ENCODE measurements at places on chromosomes 16 and 17.

- no peak for DNase-seq
These were observed 1.8 kb downstream of the CLEC3A start for GRCh38 chr16:78024159-78024558.

DNA sequence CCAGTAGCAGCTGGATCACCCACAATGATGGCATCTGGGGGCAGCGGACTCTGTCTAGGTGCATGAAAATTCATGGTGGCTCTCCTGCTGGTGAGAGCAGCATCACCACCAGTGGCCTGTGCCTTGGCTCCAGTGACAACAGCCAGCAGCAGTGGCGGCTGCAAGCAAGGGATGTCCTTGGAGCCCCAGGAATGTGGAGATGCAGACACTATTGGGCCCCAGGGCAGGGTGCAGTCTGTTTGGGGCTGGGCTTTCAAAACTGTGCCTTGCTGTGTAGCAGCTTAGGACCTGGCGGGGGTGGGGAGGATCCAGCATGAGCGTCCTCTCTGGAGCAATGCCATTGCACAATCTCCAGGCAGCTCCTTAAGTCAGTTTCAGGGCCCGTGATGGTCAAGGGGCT is 199.7 kb downstream of the CHD9NB start:
- DNase-seq = no peak

DNA sequence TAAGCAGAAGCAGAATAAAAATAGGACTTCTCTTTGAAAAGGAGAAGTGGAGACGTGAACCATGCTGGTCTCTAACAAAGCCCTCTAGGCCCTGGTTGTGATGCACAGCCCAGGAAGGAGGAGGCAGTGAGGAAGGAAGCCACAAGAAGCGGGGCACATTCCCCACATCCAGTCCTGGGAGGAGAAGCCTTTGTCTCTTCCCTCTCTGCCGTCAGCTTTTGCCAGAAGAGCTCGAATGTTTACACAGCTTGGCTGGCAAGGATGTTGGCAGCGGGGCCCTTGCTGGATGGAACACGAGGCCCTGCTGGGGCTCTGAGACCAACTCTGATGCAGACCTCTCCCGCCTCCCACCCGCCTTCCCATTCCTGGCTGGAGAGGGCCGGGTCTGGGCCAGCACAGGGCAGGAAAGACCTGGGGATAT is 91.3 kb downstream of the MAF start:
- DNase-seq = no peak

DNA sequence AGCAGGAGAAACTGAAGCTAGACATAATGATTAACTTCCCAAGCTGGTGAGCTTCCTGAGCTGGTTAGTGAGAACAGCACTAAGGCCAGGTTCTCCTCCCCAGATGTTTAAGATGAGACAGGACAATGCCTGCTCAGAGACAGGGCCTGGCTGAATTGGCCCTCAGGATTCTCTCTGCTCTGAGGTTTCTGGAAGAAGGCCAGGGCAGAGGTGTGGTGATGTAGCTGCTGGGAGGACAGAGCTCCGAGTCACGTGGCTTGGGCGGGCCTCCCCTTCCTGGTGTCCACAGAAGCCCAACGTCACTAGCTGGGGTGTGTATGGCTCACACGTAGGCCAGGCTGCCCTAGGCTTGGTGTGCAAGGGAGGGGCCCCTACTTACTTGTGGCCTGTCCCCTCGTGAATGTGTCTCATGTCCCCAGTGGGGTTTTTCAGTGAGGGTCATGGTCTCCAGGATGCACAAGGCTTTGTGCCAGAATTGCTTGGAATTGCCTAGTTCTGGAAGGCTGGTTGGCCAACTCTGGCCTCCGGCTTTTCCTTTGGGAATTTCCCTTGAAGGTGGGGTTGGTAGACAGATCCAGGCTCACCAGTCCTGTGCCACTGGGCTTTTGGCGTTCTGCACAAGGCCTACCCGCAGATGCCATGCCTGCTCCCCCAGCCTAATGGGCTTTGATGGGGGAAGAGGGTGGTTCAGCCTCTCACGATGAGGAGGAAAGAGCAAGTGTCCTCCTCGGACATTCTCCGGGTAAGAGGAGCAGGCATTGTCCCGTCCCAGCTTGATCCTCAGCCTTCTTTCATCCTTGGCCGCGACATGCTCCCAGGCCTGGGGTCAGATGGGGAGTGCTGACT is 3.4 kb downstream of the NOD2 start:
- DNase-seq = no peak

GRCh38 chr17:3017936-3018335 is 45.5 kb downstream of the OR1D5 start:
- no peak for DNase-seq

DNA sequence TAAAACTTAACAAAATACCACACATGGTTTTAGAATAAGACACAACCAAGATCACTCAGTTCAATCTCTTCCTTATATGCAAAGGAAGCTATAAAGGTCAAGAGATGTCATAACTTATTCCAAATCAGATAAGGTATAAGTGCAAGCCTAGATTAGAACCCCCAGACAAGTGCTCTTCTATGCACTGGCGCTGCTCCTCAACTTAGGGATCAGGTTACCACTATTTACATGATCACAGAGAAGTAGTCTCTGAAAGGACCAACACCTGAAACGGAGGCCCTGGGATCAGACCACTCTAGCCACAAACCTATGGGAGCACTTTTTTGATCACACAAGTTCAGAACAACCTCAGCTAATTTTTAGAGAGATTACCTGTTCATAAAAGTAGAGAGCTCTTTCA is 16.6 kb downstream of the COPS3 start:
- no peak for DNase-seq

DNA sequence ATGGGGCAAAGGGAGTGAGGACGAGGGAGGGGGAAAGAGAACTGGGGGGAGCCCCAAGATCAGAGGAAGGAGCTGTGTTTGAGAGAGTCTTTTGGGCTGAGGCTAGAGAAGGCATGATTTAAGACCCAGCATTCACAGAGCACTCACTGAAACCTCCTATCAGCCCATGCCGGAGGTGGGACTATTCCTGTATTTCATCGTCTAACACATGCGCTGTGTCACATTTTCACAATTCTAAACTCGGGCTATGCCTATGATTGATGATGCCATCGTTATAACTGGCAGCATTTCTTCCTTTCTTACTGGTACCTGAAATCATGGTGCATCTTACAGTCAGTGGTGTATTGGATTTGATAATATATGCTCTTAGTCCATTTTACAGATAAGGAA is 3.5 kb downstream of the FAM171A2 start:
- DNase-seq = no peak

- DNase-seq = no peak
These were observed 42.5 kb downstream of the TMEM11 start for GRCh38 chr17:21171309-21171922.

- no peak for DNase-seq
These were observed 19.0 kb downstream of the MEAK7 start for GRCh38 chr16:84485255-84486010.

- DNase-seq = no peak
These were observed 84.4 kb downstream of the DNAH9 start for GRCh38 chr17:11682646-11683045.

- DNase-seq = no peak
These were observed 7.8 kb downstream of the PLXDC1 start for GRCh38 chr17:39143552-39144093.

- no peak for DNase-seq
These were observed 361.3 kb upstream of the SOX9 start for GRCh38 chr17:71759422-71760060.

Measured in HS-27A (cell line).